Liver (tissue), 10 donors: ENCODE measurements at places on chromosomes 4 and X.
A peak's percentile ranks its signal among the peaks of the same experiment; 100 is the strongest.

- no peaks in the 10 kb centered on the region for H3K27me3 ChIP-seq
- no peaks in the 10 kb centered on the region for H3K4me1 ChIP-seq
- H3K36me3 ChIP-seq, result no peaks in the 10 kb centered on the region
- H3K4me3 ChIP-seq, result no peak overlapping the region
- no peak overlapping the region for H3K27ac ChIP-seq
- DNase-seq, result no peak
These were observed 393.9 kb downstream of the MID1IP1 start for GRCh38 chrX:39195156-39195555.

- no peaks in the 10 kb centered on the region for H3K4me1 ChIP-seq
- H3K27me3 ChIP-seq, result no peaks in the 10 kb centered on the region
- H3K4me3 ChIP-seq, result no peak overlapping the region
These were observed 26.0 kb downstream of the BEND2 start for GRCh38 chrX:18194688-18195087.

- peaks cover 4% of the 10 kb centered on the region for H3K4me1 ChIP-seq
- DNase-seq, result no peak
- H3K27ac ChIP-seq, result peak overlapping the region; percentile 69
- peaks cover 8% of the 10 kb centered on the region for H3K27me3 ChIP-seq
These were observed 964 bp downstream of the VEGFC start for GRCh38 chr4:176791591-176792325.

DNA sequence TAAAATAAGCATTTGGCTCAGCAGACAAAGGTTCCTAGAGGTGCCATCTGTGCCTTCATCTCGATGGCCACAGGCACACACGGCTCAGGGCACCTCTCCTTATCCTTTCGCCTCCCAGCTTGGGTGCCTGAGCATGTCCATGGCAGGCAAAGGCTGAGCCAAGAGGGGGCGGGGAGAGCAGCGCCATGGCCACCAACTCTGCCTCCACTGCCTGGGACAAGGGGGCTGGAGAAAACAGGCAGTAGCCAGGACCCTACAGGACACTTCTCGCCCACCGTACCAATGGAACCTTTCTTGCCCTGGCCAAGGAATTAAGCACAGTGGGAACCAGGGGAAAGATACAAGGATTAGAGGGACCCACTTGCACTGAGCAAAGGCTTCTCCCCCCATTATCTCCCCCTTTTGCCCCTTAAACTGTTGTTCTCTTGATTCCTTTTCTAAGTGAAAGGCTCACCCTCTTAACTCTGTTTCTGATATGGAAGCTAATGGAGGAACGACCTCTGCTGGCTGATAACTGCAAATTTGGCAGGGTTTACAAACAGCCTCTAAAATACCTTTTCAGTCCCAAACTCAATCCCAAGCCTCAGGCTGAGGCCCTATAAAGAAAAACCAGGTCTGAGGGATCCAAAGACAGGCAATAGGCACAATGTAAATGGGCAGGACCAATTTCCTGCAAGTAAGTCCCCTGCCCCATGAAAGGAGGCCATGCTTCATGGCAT is 335.2 kb downstream of the ADAM29 start:
- H3K27ac ChIP-seq, result no peak overlapping the region
- no peaks in the 10 kb centered on the region for H3K36me3 ChIP-seq
- no peaks in the 10 kb centered on the region for H3K27me3 ChIP-seq
- H3K4me1 ChIP-seq, result no peaks in the 10 kb centered on the region
- H3K4me3 ChIP-seq, result no peak overlapping the region
- DNase-seq, result no peak

- no peak for DNase-seq
- no peaks in the 10 kb centered on the region for H3K4me1 ChIP-seq
- H3K27ac ChIP-seq, result no peak overlapping the region
- no peak overlapping the region for H3K4me3 ChIP-seq
- no peaks in the 10 kb centered on the region for H3K36me3 ChIP-seq
These were observed 18.4 kb downstream of the MAML3 start for GRCh38 chr4:140135529-140136088.

DNA sequence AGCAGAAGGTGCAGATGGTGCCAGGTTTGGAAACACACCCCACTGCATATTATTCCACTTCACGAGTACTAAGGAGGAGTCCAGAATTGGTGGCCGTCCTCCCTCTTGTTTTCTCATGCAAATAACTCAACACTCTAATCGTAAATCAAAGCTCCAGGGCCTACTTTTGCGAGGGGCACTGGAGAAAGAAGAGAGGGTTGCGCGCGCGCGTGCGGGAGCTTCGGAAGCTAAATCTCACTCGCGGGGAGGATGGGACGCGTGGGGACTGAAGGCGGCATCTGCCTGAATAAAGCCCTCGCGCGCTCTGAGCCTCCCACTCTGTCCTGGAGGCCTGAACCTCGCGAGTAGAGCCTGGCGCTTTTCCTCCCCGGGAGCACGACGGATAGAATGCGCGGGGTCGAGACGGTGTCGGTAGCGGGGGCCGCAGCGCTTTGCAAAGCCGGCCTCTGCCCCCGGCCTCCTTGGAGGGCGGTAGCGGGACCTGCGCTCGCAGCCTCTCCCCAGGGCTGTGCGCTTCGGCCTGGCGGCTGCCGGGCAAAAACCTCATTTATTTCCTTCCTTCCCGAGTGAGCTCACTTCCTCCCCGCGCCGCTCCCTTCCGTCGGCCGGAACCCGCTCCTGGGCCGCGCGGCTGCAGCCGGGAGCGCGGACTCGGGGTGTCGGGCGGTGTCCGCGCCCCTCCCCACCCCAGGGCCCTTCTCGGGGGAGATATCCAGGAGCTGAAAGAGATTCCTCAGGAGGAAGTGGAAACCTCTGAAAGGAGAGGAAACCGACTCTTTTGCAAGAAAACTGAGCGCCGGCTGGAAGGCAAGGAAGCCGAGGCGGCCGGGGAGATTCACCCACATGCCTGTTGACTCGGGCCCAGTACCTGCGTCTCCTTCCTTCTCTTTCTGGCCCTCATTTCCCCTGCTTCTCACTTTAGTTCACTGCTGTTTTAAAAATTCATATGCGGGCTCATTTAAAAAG is 20.7 kb downstream of the HAND2 start:
- peak overlapping the region; percentile 37 for H3K27ac ChIP-seq
- no peaks in the 10 kb centered on the region for H3K36me3 ChIP-seq
- DNase-seq, result no peak
- H3K4me3 ChIP-seq, result no peak overlapping the region
- H3K4me1 ChIP-seq, result peaks cover 8% of the 10 kb centered on the region

DNA sequence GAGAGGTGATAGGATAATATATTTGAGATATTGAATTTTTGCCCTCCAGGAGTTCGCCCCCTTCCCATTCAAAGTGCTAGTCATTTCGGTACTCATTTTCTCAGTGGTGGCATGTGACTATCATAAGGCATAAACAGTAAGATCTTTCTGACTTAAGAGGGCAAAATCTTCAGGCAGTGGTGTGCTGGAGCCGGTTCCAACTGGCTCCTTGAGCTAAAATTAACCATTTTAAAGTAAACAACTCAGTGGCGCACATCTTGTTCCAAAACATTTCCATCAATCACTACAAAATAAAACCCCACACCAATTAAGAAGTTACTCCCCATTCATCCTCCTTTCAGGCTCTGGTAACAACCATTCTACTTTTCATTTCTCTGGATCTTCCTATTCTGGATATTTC is 43.3 kb downstream of the LUZP4 start:
- H3K36me3 ChIP-seq, result no peaks in the 10 kb centered on the region
- H3K4me1 ChIP-seq, result no peaks in the 10 kb centered on the region

DNA sequence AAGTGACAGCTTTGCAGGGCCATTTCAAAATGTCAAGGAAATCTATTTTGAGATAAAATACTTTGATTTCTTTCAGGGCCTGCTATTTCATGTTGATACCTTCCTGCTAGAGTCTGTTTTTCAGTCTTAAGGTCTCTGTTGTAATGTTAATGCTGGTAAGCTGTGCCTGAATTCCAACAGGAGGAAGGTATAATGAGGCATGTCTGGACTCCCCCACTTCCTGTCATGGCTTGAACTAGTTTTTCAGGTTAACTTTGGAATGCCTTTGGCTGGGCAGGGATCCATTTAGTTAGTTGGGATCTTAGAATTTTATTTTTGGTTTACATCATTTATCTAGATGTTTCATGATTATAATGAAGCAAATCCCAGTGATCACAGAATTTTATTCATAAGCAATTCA is 279.0 kb downstream of the CFAP47 start:
- DNase-seq, result no peak
- H3K27me3 ChIP-seq, result no peaks in the 10 kb centered on the region
- H3K36me3 ChIP-seq, result no peaks in the 10 kb centered on the region
- no peaks in the 10 kb centered on the region for H3K4me1 ChIP-seq

- H3K27me3 ChIP-seq, result no peaks in the 10 kb centered on the region
- H3K4me3 ChIP-seq, result no peak overlapping the region
- H3K27ac ChIP-seq, result no peak overlapping the region
- H3K36me3 ChIP-seq, result no peaks in the 10 kb centered on the region
- H3K4me1 ChIP-seq, result no peaks in the 10 kb centered on the region
- no peak for DNase-seq
These were observed 16.1 kb upstream of the STARD8 start for GRCh38 chrX:68631336-68631735.

DNA sequence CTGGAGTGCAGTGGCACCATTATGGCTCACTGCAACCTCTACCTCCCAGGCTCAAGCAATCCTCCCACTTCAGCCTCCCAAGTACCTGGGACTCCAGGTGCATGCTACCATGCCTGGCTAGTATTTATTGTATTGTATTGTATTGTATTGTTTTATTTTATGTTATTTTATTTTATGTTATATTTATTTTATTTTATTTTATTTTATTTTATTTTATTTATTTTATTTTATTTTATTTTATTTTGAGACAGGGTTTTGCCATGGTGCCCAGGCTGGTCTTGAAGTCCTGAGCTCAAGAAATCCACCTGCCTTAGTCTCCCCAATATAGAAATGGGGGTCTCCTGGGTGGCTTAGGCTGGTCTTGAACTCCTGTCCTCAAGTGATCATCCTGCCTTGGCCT is 42.6 kb downstream of the ELF2 start:
- H3K27me3 ChIP-seq, result no peaks in the 10 kb centered on the region
- H3K4me3 ChIP-seq, result no peak overlapping the region
- no peaks in the 10 kb centered on the region for H3K4me1 ChIP-seq
- H3K27ac ChIP-seq, result no peak overlapping the region
